ENCODE measurements at places on chromosomes 5 and 9.

DNA sequence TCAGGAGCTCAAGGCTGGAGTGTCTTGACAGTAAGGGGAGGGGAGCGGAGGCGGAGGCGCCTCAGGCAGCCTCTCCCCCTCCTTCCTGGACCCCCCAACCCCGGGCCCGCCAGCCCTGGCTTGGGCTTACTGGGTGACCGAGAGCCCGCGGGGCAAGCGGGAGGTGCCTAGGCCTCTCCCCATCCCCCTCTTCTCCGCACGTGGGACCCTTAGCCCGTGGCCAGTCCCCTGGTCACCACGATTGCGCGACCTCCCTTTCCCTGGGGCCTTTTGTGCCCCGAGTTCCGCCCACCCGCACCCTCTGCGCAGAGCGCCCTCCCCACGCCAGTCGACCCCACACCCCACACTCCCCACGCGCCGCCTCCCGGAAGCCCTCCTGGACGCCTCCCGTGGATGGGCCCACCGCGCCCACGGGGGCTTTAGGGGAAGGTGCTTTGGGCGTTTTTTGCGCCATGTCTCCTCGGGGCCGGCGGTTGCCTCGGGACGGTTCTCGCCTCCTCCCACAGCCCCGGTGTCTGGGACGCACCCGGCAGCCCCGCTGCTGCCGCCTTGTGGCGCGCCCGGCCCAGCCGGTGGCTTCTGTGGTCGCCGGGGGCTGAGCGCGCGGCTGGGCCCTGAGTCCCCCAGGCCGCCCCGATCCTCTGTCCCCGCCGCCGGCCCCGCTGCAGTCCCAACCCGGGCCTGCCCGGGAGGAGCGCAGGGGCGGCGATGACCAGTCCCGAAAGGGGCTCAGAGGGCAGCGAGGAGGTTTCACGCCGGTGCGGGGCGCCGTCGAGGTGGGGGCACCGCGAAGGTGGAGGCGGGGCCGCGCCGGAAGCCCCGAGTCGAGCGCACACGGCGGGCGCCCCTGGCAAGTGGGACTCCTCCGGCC lies 3.2 kb downstream of the TOR4A start:
- no peak for DNase-seq

DNA sequence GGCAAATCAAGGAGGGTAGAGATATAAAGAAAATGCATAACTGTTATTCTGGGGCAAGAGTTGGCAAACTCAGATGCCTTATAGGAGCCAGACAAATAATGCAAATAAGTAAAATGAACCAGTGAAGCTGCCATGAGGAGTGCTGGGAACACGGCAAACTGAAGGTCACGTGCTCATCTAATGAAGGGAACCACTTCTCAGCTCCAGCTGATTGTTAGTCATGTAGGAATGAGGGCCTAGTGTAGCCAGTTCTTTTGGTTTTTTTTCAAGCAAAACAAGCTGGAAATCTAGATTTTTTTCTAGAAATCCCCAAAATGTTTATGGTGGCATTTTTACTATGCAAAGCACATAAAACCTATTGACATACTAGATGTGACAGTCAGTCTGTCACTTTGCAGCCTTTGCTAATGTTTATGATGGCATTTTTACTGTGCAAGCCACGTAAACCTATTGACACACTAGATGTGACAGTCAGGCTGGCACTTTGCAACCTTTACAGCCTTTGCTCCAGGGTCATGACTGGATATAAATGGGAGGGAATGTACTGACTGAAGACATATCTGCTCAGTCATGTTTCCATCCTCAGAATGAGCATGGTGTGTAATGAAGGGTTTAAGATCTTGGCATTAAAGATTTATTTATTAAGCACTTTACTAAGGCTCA lies 39.4 kb downstream of the RUSC2 start:
- DNase-seq = no peak

GRCh38 chr9:124450931-124451661 lies 845 bp downstream of the ADGRD2 start:
- no peak for DNase-seq

DNA sequence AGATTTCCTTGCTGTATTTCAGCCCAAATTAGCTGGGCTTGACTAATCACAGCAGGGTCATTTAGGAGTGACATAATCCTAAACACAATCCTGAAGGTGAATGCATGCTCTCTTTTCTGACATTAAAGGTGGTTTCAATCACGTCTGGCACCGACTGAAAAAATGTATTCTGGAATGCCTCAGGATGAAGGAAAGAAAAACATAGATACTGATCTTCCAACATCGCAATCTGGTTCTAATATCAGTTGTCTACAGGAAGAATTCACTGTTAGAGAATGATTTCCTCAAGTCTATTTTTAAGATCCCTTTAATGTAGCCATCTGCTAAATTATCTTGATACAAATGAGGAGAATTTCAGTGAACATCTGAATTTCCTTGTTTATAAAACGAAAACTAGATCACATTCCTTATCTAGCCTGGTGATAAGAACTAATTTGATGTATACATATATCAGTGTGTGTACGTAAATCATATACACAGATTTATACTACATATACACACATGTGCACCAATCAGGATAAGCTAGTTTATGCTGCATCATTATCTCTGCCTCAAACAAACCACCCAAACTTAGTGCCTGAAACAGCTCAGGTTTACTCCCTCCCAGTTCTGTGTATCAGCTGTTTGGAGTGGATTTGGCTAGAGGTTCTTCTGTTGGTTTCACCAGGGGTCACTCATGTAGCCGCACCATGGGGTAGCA lies 31.3 kb upstream of the TAS2R1 start:
- no peak for DNase-seq

- DNase-seq = no peak
These were observed 499.1 kb upstream of the GRIN3A start for GRCh38 chr9:102237520-102237919.

DNA sequence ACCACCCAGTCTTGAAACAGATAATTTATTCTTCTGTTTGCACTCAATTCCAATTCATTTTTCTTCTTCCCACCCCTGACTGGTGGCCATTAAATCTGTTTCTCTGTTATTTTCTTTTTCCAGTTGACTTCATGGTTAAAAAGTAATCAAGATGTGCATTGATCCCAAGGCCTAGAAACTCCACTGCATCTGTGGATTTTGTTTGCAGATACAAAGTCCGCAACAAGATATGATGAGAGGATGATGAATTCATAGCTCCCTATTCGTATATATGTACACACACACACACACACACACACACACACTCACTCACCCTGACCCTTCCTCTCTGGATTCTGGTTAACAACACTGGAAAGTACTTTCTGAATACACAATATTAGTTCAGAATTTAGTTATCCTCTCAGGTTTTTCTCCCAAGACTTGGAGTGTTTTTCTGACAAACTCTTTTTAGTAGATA lies 52.4 kb downstream of the CD180 start:
- no peak for DNase-seq

DNA sequence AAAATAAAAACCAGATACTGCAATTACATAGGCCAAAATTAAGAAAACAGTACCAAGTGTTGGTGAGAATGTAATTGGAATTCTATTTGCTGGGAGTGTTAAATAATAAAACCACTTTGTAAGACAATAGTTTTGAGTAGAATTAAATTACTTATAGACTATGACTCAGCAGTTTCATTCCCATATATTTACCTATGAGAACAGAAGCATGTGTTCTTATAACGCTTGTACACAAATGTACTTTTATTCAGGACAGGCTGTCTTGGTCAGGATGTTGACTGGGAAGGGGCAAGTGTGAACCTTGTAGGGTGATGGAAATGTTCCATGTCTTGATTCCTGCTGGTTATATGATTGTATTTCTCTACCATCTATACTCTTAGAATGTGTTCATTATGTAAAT lies 56.3 kb downstream of the ERBIN start:
- DNase-seq = no peak

DNA sequence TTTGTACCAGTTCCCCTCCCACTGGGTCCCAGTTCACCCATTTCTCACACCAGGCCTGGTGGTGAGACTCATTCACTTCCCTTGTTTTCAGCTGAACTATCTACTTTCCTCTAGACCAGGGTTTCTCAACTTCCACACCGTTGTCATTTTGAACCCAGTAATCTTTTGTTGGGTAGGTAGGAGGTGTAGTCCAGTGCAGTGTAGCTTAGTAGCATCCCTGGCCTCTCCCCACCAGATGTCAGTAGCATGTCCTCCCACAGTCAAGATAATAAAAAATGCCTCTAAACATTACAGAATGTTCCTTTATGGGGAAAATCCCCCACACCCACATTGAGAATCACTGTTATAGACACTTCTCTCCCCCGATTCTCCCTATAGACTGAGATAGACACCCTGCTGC lies 299.1 kb downstream of the EPB41L4A start:
- DNase-seq = no peak

- DNase-seq = no peak
These were observed 15.6 kb upstream of the CLK4 start for GRCh38 chr5:178642351-178642909.

DNA sequence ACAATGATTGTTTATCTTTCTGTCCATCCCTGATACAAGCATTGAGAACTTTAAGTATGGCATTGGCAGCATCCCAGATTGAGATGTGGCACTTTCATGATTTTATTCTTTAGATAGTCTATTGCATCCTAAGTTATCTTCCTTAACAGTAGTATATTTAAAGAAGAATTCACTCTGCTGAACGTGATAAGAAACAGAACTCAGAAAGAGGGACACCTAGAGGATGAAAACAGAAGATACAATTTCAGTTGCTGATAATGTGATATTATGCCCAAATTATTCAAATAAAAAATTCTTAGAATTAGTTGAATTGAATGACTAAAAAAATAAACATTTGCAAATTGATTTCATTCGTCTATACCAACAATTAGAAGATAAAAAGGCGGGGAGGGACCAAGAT lies 218.1 kb upstream of the DMRTA1 start:
- DNase-seq = no peak

DNA sequence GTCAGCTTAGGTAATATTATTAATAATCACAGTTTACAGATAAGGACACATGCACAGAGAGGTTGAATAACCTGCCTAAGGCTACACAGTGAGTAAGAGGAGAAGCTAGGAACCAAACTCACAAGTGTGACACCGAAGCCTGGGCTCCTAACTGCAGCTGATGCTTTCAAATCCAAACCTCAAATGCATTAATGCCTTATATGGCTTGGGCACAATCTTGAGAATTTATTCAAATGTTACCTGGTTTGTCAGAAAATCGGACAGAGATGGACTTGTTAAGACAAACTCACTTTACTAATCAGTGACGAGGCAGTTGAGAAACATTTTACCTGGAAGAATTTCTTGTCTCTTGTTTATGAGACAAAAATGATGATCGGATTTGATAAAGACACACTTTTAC lies 54.7 kb downstream of the DAP start:
- no peak for DNase-seq

DNA sequence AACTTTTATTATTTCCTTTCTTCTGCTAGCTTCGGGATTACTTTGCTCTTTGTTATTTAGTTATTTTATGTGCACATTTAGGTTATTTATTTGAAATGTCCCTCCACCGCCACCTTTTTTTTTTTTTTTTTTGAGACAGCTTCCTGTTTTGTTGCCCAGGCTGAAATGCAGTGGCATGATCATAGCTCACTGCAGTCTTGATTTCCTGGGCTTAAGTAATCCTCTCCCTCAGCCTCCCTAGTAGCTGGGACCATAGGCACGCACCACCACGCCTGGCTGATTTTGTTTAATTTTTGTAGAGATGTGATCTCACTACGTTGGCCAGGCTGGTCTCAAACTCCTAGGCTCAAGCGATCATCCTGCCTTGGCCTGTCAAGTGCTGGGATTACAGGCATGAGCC lies 38.5 kb downstream of the RIC1 start:
- no peak for DNase-seq

GRCh38 chr9:37949576-37949975 lies 45.6 kb upstream of the SLC25A51 start:
- DNase-seq = no peak

GRCh38 chr5:125750147-125750860 lies 672.9 kb upstream of the GRAMD2B start:
- no peak for DNase-seq

- DNase-seq = no peak
These were observed 43.5 kb upstream of the UBAC1 start for GRCh38 chr9:136004712-136005111.

DNA sequence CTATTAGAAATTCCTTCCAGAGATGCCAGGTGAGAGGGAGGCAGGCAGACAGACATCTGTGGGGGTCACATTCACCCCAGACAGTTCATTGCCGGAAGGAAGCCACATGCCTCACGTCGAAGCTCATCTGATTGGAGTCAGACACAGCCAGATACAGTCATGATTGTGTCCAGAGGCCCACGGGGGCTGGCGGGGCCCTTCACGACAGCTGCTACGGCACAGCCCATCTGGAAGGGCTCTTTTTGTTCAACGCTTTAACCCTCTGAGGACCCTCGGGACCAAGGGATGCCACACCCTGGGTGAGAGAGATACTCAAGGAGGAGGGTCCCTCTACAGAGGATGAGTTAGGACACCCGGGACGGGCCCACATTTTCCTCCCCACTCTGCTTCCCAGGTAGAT lies 31.9 kb upstream of the GABRP start:
- DNase-seq = no peak

GRCh38 chr5:125451622-125452021 lies 705.2 kb upstream of the ZNF608 start:
- no peak for DNase-seq

DNA sequence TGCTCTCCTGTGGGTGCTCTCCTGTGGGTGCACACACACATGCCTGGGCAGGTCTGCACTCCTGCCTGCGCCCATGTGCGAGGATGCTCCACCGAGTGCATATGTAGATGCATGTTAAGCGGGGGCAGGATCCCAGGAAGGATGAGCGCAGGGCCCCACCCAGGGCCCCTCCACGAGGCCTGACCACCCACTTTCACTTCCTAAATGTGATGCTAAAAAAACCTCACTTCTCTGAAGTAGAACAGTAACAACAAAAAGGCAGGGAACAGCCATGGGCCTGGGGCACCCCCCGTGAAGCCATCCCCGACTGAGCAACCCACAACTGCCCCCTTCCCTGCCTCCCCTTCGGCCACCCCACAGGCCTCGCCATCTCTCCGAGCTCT lies 48.2 kb upstream of the SARDH start:
- DNase-seq = no peak

DNA sequence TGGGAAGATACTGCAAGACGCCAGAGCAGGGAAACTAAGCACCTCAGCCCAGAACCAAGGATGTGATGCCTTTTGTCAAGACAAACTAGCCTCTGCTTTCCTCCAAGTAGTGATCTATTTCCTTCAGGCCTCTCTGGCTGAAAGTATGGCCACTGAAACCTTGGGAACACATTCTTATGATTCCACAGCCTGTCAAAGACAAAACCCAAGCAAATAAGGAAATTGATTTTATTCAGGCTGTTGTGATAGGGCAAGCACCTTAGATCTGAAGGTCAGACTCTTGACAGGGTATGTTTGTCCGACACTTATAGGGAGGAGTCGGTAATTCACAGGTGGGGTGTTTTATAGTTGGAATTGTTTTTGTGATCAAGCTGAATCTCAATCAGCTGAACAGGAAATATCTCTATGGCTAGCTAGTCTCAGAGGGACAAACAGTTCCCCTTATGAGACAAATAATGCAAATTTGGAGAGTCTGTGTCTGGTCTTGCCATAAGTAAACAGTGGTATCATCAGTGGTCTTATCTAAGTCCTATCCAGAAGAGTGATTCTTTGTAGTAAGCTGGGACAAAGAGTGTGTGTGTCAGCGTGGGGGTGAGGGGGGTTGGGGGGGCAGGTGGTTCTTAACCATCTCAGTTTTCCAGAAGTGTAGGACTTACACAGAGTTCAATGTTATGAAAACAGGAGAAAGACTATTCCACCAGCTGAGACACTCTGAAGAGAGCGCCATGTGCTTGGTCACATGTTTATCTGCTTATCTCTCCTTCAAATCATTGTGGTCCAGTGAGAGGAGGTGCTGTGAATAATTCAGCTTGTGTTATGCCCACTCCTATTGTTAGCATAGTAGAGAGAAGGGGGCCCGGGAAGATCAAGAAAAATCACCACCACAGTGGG lies 6.7 kb upstream of the ZCCHC10 start:
- DNase-seq = no peak

- no peak for DNase-seq
These were observed 132.1 kb downstream of the PCSK1 start for GRCh38 chr5:96300976-96301375.
